ENCODE measurements at places on chromosomes 4 and X. TPM values are rescaled to one million over a fixed set of nuclear protein-coding genes. Genes with fewer than 3 reads are reported as not detected.

DNA sequence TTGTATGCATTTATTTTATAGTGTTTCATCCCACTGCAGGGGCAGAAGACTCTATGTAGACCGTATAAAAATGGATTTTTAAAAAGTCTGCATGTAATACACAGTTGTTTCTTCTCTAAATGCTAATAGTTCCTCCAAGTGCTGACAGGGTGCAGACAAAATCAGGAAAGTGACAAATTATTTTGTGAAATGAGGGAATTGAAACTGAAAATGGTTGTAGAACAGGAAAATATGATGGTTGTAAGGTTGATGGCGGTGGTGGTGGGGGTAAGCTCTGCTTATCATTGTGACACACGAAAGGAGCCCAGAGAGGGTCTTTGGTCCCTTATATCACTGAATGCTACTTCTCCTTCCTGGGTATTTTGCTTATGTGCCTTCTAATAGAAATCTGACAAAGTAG lies 4.3 kb downstream of the IL15 start:
- no peak for DNase-seq

Gene GPR78
- 1.0 TPM for total RNA-seq

DNA sequence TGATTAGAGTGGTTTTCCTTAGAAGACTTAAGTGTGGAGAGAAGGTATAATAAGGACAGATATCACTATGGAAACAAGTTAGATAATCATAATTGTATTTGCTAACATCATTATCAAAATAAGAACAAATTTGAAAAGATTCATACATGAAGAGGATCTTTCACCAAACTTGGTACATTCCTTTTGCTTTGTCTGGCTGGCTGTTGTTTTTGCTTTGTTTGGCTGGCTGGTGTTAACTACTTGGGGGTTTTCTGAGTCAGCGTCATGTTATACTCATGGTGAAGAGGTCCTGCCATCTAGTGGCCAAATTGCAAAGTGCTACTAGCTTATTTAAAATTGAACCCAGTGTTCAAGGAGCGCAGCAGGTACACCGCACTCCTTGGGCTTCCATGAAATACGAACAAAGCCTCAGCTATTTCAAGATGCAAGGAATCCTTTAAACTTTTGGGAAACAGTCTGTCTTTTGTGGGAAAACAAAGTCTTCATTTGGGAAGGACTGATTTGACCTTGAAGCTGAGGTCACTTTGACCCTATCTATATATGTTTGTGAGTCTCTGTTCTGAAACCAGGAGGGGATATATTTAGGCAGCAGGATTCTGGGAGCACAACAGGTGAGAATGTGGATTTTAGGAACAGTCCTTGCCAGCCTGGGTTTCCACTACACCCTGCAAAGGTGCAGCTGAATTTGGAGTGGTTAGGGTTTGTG lies 129.7 kb downstream of the PLS3 start:
- peak; percentile 79 for DNase-seq

Gene CABS1
- total RNA-seq = not detected

GRCh38 chr4:47270201-47270888 lies 193.2 kb downstream of the COMMD8 start:
- no peak for DNase-seq

DNA sequence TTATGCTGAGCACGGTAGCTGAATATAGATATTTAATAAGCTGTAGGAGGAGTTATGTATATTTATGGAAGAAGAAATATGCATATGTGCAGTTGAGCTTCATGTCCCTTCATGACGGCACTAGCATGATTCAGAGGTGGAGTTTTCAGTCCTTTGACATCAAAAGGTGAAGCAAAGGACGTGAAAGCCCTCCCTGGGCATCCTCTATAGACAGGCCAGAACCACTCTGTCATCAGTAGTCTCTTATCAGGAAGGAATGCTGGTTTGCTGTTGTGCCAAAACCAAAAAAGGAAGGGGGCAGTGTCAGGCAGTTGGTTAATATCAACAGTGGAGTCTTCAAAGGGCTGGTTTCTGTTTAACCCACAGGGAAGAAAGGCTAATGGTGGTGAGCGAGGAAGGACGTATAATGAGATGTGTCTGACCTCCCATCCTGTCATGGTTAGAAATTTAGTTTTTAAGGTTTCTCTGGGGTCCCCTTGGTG lies 23.5 kb upstream of the IL2 start:
- DNase-seq = peak; percentile 79

GRCh38 chr4:28562913-28563312 lies 1702.3 kb downstream of the STIM2 start:
- no peak for DNase-seq

Gene PPARGC1A
- 4.4 TPM for total RNA-seq

DNA sequence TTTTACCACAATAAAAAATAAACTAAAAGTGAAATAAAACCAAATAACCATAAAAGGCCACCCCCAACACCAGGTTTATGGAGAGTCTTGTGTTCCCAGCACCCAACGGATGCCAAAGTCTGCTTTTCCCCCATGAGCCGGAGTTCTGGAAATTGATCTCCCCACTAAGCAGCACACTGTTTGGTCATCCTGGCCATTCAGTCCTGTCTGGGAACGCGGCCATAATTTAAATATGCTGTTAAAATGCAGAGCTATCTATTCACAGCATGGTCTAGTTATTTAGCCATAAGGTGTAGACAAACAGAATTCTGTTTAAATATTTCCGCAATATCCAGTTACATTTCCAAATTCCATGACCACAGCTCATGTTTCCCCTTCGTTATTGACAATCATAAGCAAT lies 129.6 kb upstream of the TBL1X start:
- DNase-seq = no peak

DNA sequence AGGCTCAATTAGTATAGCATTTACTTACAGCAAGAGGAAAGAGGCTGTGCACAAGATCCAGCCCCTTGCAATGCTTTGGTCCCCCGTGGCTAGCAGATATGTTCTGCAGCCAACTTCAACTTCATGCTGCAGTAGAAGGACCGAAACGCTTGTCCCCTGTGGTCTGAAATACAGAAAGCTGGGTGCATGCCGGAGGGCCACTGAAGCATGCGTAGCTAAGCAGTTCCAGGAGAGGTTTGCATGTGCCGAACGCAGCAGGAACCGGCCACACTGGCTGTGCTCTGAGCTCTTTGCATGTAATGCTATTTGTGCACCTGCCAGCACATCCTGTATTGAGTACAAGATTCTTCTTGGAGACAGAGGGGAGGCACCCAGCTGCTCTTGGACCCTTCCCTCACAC lies 35.8 kb upstream of the SHISA3 start:
- no peak for DNase-seq

DNA sequence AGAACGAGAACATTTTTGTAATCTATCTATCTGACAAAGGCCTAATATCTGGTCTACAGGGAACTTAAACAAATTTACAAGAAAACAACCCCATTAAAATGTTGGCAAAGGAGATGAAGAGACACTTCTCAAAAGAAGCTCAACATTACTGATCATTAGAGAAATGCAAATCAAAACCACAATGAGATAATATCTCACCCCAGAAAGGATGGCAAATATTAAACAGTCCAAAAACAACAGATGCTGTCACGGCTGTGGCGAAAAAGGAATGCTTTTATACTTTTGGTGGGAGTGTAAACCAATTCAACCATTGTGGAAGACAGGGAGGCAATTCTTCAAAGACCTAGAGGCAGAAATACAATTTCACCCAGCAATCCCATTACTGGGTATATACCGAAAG lies 2284.8 kb downstream of the ARAP2 start:
- no peak for DNase-seq

DNA sequence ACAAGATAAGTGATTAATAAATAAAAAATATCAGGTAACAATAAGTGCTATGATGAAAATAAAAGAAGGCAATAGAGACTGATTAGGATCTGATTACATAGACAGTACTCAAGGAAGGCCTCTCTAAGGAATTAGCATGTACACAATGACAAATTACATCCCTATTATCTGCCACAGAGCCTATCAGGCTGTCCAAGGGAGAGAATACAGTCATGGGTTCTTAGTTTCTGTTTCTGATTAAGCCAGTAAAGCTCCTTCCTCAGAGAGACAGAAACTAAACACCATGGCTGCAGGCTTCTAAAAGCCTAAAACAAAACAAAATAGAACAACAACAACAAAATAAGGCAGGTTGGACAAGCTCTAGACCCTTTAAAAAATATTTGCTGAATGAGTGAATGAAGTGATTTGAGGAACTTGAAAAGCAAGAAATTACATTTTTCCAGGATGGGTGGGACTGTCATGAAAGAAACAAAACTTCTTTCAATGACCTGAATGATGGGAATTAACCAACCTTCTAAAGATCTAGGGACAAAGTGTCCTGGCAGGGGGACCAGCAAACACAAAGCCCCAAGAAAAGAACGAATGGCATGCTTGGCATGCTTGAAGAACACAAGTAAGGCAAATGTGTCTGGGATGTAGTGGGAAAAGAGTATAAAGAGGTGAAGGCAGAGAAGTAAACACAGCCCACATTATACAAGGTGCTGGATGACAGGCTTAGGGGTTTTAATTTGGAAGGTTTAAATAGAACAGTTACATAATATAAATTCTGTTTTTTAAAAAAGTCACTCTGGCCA lies 44.1 kb downstream of the NAA11 start:
- DNase-seq = no peak

GRCh38 chr4:171667906-171668305 lies 145.3 kb upstream of the GALNTL6 start:
- DNase-seq = no peak

- DNase-seq = peak; percentile 0
These were observed 103.2 kb downstream of the GC start for GRCh38 chr4:71680706-71681105.

GRCh38 chrX:107733686-107734085 lies 41.9 kb downstream of the TSC22D3 start:
- no peak for DNase-seq

DNA sequence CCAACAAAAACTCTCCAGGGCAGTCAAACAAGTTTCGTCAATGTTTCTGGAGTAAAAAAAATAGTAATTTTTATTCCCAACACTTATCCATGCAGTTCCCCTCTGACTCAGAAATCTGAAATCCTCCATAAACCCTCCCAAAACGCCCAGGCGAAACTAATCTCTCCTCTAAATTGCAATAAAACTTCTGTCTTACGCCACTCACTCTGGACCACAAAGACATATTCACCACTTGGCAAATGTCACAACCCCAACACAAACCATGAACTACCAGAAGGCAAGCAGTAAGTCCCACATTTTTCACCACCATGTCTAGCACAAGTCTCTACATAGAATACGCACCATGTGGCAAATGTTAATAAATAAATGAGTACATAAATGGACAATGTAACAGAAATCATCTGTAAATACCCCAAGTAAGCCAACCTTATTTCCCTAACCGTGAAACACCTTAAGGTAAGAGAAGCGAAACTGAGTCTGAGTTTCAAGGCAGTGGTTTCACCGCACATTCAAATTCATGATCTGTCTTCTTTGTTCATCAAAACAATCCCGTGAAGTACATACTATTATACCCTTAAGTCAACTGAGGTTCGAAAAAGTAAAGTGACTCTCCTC lies 1.6 kb downstream of the PAPSS1 start:
- DNase-seq = no peak

DNA sequence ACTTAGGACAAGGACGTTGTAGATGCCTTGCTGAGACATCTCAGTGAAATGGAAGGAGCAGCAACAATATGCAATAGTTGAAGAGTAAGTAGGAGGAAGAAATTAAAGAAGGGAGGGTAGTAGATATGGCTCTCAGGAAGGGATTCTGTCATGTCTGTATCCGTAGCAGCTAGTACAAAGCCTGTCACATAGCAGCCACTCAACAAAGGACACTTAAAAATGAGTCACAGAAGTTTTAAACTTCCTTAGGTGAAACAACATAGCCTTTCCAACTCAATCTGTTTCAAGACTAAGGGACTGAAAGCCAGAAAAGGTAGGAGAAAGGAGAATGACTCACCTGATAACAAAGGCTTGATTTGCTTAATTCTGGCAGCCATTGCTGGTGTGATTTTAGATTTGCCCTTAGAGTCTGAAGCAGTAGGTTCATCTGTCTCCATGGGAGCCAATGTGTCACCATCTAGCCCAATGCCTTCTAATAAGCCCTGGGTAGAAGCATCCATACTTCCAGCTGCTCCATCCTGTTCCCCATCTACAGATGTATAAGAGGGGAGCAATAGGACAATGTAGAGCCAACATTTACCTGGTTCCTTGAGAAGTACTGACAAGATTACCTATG lies 86.6 kb downstream of the HUWE1 start:
- DNase-seq = no peak

DNA sequence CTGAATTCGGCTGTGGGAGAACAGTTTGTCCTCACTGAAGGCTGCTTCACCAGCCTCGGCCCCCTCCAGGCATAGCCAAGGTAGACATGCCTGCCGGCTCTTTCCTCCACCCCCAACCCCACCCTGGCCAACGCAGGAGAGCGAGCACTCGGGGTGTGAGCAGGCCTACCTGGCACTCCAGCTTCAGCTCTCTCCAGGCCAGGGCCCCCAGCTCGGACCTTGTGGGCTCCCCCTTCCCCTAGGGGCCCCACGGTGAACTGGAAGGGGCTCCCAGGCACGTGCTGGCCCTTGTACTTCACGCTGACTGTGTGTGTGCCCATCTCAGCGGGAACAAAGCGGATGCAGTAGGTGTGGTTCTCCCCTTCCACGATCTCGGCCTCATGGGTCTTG lies 22.4 kb downstream of the FLNA start:
- DNase-seq = no peak
